ENCODE measurements at places on chromosomes 1 and 21.
A peak's percentile ranks its signal among the peaks of the same experiment; 100 is the strongest.

DNA sequence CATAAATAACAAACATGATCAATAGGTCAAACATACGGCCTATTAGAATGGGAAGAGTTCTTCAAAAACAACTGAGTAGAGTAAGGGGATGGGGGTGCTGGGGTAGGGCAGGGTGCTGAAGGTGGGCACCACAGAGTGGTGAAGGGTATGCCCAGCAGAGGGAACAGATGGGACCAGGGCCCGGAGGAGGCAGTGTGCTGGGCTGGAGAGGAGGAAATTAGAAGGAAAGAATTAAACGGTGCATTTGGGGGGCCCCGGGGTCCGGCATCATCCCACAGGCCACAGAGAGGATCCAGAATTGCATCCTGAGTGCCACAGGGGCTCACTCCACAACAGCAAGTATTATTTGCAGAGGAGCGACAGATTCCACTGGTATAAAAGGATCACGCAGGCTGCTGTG is 94.5 kb downstream of the GLIS1 start:
- DNase-seq: no peak

DNA sequence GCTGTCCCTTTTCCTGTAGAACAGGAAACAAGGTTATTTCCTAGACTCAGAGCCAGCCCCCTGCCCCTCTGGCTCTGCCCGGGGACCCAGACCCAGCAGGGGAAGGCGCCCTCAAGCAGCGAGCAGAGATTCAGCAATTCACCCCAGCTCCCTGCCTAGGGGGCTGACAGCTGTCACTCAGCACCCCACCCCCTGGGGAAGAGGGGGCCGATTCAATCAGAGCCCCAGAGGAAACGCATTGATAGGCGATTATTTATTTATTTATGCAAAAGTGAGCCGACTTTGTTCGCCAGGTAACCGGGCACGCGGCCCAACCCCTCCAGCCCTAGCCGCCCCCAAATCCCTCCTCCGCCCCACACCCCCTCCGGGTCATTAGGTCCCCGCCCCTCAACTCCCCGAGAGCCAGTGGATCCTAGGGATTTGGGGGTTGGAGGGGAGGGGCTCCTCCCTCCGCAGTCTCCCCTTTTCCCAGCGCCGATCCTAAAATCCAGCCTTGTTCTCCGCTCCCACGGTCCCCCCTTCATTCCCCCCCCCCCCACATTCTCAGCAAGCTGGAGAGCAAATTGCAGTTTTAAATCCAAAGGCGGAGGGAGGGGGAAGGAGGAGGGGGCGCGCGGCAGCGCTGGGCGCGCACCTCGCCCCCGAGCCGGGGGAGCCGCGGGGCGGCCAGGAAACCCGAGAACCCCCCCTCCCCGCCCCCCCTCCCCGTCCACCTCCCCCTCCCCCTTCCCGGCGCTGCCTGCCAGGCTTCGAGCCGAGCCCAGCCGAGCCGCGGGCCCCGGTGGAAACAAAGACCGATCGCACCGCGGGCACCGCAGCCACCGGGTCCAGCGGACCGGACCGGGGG is 1.3 kb downstream of the AHDC1 start:
- peak; percentile 44 for DNase-seq

DNA sequence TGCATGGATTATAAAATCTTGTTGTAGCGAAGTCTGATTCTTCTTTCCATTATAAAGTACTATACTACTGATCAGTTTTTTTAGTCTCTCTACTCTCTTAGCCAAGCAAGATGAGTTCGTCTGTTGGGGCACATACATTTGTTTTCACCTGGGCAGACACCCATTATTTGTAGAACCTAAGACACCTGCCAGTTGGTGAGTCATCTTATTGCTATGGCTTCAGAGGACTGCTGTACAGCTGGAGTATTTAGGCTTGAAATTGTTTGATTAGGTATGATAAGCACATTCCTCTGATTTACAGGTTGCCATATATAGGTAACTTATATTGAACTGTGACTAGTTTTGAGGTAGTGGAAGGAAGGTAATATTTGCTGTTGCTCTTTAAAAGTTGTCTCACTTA is 17.2 kb downstream of the RBM15 start:
- peak; percentile 8 for DNase-seq

GRCh38 chr1:83910461-83910860 is 88.5 kb downstream of the TTLL7 start:
- DNase-seq: no peak

GRCh38 chr1:197178998-197179397 is 32.5 kb upstream of the ASPM start:
- DNase-seq: no peak

- no peak for DNase-seq
Observed at GRCh38 chr1:113976609-113977278, 2.5 kb upstream of the OLFML3 start.

GRCh38 chr1:235532360-235532759 is 28.1 kb upstream of the B3GALNT2 start:
- DNase-seq: no peak

GRCh38 chr1:39196244-39197215 is 8.0 kb upstream of the MACF1 start:
- no peak for DNase-seq

- no peak for DNase-seq
Observed at GRCh38 chr1:204802401-204803175, 68.1 kb upstream of the NFASC start.

- DNase-seq: no peak
Observed at GRCh38 chr1:89957107-89957506, 37.8 kb upstream of the ZNF326 start.

DNA sequence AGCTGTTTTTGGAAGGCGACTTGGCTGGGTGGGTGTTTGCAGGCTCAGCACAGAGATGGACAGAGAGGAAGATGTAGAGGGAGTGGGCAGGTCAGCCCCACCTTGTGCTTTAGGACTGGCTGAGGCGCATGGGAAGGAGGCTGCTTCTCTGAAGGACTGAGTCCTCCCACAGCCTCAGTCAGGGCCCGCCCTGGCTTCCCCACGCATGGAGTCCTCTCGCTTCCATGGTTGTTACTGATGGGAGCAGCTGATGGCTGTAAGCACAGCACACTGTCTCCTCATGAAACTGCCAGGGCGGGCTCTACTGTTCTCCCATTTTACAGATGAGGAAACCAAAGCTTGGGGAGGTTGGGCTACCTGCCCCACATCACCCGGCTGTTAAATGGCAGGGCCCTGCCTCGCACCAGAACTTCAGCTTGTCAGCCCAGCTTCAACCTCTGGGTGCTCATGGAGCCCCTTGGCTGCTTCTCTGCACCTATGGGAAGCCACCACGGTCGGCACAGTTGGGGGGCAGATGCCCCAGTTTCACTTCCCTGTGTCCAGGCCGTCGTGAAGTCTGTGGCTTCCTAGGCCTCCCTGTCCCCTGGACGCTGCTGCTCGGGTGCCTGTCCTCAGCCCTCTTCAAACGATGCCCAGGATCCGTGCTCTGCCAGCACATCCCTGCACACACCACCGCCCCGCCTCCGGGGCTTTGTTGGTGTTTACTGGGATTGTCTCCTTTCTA is 2.4 kb downstream of the TMEM201 start:
- DNase-seq: no peak

DNA sequence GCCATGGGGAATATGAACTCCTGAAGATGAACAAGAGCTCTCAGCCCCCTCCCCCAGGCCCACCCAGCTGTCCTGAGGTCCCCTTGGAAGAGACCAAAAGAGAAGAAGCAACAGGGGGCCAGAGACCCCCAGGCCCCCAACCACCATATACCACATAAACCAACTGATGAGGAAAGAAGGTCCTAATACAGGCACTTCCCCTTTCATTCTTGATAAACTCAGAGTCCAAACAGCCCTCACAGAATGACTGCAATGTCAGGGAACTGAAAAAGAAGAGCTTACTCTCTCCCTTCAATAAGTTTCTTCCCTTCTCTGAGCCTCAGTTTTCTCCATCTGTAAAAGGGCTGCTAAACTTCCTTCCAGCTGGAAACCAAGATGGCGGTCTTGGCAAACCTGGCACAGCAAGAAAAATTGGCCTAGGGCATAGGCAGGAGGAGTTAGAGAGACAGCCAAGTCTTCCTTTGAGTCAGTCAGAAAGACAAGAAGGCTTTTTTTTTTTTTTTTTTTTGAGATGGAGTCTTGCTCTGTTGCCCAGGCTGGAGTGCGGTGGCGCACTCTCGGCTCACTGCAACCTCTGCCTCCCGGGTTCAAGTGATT is 90.5 kb downstream of the VWA5B1 start:
- no peak for DNase-seq

- DNase-seq: peak; percentile 26
Observed at GRCh38 chr1:110548381-110548780, 29.4 kb upstream of the KCNA10 start.

GRCh38 chr1:162230517-162230916 is 146.1 kb downstream of the SPATA46 start:
- DNase-seq: no peak

DNA sequence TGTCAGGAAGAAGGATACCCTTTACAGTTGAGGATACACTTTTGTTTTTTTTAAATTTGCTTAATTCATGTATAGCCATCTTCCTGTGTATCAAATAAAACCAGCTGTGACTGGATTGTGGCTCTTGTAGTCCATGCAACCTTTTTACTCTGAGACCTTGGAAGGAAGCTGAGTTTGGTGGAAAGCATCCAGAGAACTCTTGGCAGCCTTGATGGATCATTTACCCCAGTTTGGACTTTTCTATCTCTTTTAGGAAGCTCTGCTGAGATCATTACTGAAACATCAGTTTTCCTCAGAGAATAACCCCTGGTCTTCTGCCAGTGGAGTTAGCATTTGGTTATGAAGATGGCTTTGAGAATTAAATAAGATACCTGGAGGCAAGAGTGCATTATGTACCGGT is 21.2 kb upstream of the APOBEC4 start:
- DNase-seq: no peak

DNA sequence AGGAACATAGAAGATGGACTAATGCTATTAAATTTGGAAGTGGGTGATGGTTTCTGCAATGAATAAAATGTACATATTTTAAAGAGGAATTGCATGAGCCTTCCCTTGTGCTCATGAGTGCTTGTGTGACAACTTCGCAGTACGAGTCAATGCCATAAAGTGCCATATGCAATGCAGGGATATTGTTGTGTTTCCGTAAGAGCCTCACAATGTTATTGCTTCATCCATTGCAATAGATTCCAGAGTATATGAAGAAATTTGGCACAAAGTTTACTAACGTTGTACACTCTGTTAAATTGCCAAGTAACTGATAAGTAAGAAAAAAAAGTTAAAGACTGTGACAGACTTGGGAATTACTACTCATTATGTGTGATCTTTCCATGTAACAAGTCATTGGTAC is 22.3 kb downstream of the BTG3 start:
- DNase-seq: no peak

- no peak for DNase-seq
Observed at GRCh38 chr1:226310245-226310540, 1.2 kb upstream of the LIN9 start.

DNA sequence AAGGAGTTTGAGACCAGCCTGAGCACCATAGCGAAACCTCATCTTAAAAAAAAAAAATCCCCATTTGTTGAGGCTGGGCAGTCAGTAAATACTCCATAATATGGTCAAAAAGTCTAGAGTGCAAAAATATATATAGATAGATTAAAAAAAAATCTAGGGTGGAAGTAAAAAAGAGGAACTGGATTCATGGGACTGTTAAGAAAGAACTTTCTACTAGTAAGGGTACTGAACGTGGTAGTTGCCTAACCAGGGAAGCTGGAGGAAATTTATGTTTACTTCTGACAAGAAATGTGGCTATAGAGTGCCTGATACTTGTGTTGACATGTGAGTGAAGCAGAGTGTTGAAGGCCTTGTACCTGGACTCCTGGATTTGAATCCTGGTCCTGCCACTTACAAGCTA is 265.9 kb upstream of the FAM78B start:
- no peak for DNase-seq

DNA sequence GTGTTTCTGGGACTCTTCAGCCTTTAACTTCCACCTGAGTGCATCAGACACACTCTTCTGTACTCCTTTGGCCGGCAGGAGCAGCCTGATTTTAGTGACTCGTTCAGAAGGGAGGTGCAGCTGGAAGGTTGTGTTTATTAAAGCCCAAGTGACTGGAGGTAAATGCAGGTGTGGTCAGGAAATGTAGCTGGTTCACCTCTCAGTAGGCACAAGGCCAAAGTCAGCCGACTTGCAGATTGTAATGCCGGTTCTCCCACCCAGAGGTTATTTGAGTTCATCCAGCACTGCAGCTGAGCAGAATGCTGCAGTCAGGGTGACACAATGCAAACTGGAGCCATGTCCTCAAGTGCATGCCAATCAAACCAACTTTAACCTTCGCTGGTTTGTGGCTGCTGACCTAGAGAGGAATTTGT is 91.5 kb downstream of the SPATA46 start:
- DNase-seq: peak; percentile 90

DNA sequence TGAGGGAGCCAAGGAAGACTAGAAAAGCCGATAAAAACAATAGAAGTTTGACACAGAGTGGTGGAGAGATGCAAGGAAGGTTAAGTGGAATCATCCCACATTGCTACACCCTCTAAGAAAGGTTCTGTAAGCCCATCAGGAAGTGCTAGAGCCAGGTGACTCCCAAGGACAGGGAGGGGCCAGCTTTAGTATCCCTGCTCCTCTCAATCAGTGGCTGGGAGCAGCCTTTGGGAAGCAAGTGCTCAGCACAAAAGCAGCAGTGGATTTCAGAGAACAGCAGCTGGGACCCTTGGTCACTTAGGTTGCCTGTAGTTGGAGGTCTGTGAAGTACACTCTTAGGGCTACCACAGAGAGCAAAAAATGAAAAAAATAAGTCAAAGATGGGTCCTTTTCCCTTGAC is 42.5 kb downstream of the NME7 start:
- no peak for DNase-seq

DNA sequence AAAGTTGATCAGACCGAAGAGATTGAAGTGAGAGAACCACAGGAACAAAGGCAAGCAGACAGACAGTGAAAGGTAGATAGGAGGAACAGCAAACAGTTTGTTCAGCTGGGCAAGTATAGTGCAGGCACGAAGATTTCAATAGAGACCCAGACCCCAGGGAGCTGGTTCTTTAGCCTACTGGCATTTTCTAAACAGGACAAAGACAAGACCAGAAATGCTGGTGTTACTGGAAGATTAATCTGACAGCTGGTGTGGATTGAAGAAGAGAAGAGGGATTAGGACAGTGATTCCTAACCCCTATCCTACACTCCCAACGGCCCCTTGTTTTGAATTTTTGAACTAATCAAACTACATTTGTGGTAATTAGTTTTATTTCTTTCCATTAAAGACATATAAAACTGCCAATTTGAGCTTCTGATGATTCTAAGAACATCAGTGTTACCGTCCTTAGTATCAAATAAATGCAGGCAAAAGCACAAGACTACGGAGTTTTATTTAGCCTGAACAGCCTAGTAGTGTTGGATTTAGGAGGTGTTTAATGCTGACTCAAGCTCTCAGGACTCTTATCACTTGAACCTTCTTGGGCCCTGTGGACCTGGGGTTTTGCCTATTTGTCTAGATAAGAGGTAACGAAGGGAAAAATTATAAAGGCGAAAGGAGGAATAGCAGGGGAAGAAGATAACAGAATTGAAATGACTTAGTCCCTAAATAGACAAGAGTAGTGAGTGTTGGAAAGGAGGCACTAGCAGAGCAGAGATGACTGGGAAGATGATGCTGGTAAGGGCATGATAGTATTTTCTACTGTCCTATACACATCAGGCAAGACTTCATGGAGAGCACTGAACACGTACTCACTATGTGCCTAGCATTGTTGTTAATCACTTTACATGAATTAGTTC is 2.0 kb downstream of the NPL start:
- no peak for DNase-seq

GRCh38 chr1:243730487-243731150 is 119.4 kb downstream of the AKT3 start:
- no peak for DNase-seq

Measured in NCI-H1105 treated with DMSO at 0.1 percent for 48 hours (cell line).